ENCODE measurements at places on chromosomes 3 and 15.
A peak's percentile ranks its signal among the peaks of the same experiment; 100 is the strongest.

DNA sequence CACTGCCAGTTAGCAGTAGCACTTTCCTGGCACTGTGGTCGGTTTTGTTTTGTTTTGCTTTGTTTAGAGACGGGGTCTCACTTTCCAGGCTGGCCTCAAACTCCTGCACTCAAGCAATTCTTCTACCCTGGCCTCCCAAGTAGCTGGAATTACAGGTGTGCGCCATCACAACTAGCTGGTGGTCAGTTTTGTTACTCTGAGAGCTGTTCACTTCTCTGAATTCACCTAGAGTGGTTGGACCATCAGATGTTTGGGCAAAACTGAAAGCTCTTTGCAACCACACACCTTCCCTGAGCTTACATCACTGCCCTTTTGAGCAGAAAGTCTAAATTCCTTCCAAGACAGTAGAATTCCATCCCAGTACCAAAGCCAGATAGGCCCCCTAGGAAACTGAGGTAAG is 22.6 kb downstream of the CLDN18 start:
- DNase-seq, result no peak

- DNase-seq, result no peak
These were observed 363.4 kb upstream of the RARB start for GRCh38 chr3:25064681-25065080.

DNA sequence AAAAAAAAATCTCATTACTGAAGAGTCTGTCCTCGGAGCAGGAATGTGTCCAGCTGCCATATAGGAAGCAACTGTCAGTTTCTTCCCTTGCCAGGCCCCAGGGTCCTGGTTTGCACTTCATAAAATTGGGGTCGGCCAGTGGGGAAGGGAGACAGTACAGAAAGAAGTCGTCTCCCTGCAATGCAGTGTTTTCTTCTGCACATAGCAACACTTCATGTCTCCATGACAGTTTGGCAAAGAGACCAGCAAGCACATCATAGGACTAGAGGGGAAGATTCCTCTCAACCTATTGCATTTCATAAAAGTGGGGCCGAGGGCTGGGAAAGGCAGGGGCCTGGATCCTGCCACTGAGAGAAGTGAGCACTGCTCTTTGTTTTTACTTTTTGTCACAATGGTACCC is 138.2 kb upstream of the HACD2 start:
- no peak for DNase-seq

DNA sequence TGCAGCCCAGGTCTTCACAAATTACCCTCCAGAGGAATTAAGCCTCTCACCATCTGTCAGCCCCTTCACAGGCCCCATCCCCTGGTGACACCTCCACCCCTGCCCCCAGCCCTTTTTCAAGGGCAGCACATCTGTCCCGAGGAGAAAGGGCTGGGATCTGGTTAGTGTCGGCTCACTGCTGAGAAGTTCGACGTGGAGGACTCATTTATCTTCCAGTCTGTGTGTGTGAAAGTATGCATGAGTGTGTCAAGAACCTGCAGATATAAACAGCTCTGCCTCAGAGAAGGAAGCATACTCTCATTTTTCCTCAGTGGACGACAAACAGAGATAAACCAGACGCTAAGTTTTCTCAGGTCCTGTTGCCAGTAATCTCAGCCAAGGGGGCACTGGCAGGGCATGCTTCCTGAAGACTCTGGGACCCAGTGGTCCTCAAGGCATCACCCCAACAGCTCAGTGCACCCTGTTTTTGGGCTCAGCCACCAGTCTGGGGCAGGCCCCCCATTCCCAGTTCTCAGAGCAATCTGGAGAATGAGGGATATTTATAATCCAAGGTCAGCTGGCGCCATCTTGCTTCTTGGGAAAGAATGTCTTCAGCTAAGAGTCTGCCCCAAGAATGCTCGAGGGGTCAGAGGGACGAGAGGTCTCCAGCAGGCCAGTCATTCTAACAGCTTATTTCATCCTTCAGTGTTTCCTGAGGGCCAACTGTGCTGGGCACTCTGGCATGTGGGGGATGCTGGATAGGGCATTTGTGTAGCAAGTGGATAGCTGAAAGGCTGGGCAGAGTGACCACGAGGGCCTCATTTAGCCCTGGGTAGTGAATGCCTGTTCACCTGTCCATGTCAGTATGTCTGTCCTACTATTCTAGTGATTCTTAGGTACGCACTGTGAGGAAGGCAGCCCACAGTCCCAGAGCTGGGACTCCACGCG is 73.6 kb downstream of the ADCY5 start:
- DNase-seq, result no peak

DNA sequence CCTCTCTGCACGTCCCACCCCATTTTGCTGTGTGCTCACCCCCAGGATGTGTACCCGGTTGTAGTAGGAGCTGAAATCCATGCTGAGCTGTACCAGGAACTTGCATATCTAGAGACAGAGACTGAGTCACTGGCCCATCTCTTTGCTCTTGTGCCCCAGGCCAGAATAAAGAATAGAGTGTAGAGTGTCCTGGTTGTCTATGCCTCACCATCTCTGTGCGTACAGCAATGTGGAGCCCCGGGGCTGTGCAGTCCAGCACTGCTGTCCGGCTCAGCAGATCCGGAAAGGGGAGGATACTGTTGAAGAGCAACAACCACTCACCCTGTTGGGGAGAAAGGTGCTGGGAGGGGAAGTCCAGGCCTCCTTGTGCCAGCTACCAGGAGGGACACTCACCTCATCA is 2.6 kb downstream of the DALRD3 start:
- DNase-seq, result no peak

DNA sequence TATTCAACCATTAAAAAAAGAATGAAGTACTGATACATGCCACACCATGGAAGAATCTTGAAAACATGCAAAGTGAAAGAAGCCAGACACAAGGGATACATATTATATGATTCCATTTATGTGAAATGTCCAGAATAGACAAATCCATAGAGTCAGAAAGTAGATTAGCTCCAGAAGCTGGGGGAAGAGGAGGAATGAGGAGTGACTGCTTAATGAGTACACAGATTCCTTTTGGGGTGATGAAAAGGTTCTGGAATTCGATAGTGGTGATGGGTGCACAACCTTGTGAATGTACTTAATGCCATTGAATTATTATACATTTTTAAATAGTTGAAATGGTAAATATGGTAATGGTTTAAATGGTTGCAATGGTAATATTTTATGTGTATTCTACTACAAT is 90.6 kb upstream of the SPATA12 start:
- DNase-seq, result no peak

DNA sequence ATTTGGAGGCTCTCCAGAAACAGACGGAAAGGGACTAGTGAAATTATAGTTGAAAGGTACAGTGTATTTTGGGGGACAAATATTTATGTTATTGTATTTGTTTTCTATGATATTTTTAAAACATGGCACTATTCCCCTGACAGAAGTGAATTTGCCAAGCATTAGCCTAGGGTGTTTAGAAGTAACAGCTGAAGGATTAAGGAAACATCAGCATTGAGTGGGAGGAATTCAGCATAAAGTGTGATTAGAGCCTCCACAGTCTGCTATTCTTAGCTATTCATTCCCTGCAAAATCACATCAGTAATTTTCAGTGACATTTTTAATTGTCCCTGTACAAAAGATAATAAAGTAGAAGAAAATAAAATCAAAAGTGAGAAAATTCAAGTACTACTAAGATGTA is 231.4 kb downstream of the ROBO2 start:
- no peak for DNase-seq

GRCh38 chr3:70000563-70001081 is 1.1 kb downstream of the SAMMSON start:
- DNase-seq, result no peak

GRCh38 chr3:33417066-33417673 is 23.0 kb downstream of the UBP1 start:
- DNase-seq, result no peak

DNA sequence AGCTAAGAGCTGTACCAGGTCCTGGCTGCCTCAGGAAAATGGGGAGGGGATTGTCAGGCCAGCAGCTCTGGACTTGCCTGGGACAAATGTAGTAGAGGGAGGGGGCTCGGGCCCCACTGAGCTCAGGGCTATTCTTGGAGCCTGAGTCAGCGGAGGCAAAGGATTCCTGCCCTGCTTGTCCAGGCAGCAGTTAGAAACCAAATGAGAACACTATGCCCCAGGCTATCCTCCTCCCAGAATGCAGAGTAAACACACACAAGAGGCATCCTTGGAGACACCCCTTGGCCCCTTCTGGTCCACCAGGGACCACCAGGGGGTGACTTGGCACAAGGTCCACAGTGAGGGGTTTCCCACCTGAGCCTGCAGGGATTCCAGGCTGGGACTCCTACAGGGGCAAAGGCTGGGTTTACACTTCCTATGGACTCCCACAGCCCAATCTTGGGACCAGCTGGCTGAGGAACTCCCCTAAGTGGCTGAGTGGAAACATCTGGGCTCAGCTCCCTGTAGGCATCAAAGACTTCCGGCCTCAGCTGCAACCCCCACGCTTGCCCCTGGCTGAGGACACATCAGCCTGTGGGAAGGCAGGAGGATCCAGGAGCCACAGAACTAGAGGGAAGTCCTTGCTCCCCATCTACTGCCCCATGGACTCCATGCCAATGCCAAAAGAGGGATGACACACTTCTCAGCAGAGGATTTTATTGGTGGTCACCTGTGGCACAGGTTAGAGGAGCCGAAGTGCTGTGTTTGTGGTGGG is 3.4 kb upstream of the COL7A1 start:
- DNase-seq, result no peak

DNA sequence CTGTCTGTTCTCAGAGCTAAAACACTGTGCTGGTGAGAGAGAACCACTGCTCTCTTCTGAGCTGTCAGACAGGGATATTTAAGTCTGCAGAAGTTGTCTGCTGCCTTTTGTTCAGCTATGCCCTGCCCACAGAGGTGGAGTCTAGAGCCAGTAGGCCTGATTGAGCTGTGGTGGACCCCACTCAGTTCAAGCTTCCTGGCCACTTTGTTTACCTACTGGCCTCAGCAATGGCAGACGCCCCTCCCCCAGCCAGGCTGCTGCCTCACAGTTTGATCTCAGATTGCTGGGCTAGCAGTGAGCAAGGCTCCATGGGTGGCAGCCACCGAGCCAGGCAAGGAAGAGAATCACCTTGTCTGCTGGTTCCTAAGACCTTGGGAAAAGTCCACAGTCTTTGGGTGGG is 21.0 kb upstream of the CACNA1D start:
- DNase-seq, result no peak

- DNase-seq, result no peak
These were observed 3.6 kb downstream of the FYTTD1 start for GRCh38 chr3:197753263-197753662.

- no peak for DNase-seq
These were observed 34.5 kb upstream of the C3orf70 start for GRCh38 chr3:185187391-185187790.

DNA sequence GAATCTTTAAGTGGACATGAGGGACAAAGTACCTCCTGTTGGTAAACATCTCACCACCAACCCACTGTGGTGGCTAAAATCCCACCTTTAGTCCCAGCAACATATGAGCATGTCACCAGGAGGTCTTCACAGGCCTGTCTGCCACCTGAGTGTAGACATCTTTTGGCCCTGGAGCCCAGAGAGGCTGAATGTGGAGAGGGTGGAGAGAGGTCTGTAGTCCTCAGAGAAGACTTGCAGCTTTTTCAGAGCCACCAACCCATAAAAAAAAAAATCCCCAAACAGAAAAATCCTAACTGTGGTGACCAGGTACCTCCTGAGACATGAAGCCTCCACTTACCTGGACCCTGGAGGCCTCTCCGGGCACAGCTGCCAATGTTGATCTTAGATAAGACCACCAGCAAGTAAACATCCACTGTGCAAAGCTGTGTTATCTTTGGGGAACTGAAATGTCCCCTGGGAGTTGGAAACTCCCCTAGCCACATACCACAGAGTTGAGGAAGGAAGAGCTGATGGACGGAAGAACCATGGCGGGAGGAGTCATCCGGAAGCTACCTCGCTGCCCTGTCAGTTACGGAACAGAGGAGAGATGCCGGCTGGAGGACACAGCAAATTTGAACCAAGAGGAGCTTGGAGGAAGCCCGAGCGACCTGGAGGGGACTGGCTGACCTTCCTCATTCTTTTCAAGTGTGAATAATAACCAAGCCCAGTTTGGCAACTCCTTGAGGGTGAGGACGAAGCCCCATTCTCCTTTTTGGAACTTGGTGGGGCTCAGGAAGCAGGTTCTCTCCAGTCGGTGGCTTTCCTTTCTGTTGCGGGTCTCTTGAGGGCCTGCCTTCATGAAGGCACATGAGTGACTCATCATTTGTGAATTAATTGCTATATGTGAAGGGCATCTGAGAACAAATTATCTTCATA is at the start of gene GHRL:
Gene GHRL (minus strand): TSS at position 443 of the 915 bp plus-strand sequence. CDS start 2,767 bp downstream, outside the sequence.
- DNase-seq, result no peak

DNA sequence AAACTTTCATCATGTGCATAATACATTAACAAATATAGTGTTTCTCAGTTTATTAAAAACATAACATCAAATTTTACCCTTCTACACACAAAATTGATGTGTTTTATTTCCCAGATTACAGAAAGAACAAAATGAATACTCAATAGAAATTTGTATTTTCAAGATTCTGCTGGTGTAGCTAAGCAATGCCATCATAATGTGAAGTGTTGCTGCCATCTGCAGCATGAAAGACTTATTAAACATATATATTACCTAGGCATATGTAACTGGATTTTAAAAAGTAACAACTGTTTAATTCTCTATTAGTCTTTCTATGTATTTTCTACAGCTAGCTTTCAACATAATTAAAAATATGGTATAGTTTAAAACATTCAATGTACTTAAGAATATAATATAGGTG is 27.5 kb downstream of the PLSCR5 start:
- DNase-seq, result peak; percentile 22

- no peak for DNase-seq
These were observed 601.1 kb downstream of the FHIT start for GRCh38 chr3:60650171-60650570.

- DNase-seq, result peak; percentile 20
These were observed 134.2 kb upstream of the SATB1 start for GRCh38 chr3:18559331-18559842.

DNA sequence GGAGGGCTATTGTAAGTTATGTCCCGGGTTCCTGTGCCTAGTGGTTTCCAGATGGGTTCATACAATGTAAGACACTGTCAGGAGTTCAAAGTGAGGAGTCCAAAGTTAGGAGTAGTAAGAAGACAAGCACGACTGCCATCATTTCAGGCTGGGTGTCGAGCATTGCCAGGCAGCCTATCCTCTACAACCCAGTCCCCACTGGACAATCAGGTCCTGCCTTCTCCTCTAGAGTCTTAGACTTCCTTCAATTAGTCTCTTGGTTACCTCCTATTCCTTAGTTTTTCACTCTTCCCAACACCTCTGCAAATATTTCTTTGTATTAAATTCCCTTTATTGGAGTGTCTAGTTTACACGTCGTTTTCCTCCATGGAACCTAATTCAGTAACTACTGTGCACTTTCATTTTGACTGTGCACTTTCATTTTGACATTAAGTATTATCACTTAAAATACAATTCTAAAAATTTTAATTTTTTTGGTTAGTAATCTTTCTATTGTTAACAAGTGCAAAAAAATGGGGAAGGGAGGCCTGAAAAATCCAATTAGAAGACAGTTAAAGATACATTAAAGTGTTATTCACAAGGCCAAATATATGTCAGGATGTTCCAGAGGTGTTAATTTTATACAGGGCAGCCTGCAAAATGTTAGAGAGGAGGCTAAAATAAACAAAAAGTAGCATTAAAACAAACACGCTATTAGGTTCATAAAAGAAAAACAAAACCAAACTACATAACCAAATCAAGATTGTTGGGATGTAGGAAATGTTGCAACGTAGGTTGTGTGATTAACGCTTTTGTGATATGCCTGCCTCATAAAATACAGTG is 155.3 kb downstream of the TBL1XR1 start:
- DNase-seq, result no peak

- DNase-seq, result no peak
These were observed 162.8 kb downstream of the SMAD6 start for GRCh38 chr15:66864871-66865281.
